DMS 273 treated with DMSO at 0.1 percent for 48 hours (cell line): ENCODE measurements at places on chromosomes 4 and X.

GRCh38 chr4:5678977-5679376 is 29.4 kb downstream of the EVC2 start:
- no peak for DNase-seq

DNA sequence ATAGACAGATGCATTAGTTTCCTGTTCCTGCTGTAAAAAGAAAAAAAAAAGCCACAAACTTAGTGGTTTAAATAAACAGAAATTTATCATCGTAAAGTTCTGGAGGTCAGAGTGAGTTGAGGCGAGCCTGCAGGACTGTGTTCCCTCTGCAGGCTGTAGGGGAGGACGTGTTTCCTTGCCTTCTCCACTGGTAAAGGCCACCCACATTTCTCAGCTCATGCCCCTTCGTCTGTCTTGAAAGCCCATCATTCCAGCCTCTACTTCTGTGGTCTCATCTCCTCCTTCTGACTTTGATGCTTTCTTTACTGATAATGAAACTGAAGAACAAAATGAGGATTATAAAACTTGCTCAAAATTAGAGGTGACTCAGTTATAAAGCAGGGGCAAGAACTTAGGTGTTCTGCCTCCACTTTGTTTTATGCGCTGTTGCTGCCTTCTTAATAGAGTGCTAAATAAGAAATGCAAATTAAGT is 143.0 kb downstream of the STIM2 start:
- DNase-seq: no peak

- DNase-seq: no peak
Observed at GRCh38 chrX:57451426-57452020, 140.3 kb upstream of the ZXDB start.

DNA sequence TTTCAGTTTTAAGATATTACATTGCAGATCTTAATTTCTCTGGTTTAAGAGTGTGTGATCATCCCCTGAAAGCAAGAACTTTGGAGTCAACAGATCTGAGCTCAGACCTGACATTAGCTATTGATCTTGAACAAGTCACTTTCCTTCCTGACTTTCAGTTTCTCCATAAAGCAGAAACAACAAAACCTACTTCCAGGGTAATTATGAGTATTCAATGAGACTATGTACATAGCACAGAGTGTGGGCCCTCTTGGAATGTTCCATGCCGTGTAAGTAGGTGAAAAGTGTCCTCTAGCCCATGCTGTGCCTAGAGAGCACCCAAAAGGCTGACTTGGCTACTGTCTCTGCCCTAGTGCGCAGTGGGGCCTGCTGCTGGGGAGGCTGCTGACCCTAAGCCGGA is 188.0 kb upstream of the RPL34 start:
- DNase-seq: no peak

DNA sequence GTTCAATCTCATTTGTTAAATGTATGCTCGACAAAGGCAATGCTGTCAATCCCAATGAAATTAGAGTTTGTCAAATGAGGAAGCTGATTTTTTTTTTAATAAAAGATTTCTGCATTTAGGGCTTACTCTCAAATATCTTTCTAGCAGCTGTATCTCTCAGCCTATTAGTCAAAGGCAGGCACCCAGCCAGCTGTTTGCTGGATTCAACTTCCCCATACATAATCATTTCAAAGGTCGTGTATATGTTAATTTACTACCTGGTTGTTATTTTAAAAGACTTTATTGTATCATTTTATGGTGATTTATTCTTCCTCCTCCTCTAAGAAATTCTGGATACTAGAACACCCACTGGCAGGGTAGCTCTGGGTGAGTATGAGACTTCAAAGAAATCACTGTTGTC is 27.1 kb downstream of the RAI2 start:
- no peak for DNase-seq

DNA sequence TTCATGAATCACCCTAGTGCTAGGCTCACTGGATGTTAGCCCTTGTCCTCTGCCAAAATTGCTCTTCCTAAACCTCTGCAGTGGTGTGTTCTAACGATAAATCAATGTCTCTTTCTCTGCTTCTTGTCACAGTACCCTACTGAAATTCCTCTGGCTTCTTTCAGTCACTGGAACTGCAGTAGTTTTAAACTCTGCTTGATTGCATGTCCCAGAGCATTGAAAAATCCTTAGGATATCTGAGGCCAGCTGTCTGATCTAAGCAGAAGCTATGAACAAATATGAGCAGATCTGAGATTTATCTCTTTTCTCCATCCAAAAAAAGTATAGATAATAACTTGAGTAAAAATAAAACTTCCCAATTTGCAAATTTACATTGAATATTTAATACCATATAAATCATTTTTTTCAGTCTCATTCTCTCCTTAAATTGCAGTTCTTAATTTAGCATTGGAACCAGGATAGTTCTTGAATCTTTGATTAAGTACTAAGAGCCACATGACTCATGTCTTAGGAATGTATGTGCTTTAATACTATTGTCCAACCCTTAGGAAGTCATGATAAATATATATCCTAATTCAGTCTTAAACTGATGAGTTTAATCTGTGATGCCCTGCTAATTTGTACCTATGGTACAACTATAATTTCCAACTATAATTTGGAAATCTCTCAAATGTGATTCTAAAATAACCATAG is 169.7 kb downstream of the PDHA2 start:
- DNase-seq: no peak

GRCh38 chr4:146095091-146095690 is 80.3 kb upstream of the LSM6 start:
- no peak for DNase-seq

GRCh38 chrX:68571292-68571609 is 72.4 kb downstream of the YIPF6 start:
- DNase-seq: no peak

DNA sequence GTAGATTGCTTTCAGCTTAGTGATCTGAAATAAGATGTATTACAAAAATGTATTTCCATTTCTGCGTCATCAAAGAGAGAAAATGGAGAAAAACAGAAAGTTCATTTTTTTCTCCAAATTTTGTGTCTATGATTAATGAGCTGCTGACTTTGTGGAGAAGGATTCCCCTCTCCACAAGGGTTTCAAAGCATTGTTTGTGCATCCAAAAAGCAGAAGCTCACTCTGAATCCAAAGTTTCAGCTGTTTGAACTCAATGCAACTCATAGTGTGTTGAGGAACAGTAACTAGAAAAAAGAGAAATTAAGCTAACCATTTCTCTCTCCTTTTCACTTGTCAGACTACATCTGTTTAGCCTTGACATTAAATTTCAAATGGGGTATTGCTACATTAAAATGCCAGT is 62.9 kb upstream of the SLC7A11 start:
- DNase-seq: no peak

DNA sequence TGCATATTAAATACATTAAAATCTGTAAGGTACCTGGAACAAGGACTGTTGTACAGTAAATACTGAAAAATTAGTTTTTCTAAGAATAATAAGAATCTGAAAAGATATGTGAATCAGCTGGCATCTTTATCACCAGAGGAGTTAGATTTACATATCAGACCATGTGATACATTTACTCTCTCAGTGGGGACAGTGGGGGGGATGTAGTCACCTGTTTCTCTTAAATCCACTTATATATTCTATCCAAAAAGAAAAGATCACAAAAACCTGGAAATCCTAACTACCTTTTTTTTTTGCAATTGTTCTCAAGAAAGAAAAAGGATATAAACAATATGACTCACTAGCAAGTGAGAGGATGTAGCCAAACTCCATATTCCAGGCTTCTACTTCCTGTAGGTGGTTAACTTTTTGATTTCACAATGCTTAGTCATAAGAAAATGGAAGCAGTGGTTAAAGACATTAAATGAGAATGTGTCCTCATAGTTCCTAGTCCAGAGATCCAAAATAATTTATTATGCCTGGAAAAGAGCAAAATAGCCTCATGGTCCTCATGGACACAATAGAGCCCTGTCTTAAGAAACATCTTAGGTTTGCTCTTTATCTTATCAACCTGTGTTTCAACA is 22.5 kb upstream of the MYOZ2 start:
- no peak for DNase-seq

GRCh38 chrX:70254909-70255308 is 5.1 kb downstream of the P2RY4 start:
- no peak for DNase-seq

DNA sequence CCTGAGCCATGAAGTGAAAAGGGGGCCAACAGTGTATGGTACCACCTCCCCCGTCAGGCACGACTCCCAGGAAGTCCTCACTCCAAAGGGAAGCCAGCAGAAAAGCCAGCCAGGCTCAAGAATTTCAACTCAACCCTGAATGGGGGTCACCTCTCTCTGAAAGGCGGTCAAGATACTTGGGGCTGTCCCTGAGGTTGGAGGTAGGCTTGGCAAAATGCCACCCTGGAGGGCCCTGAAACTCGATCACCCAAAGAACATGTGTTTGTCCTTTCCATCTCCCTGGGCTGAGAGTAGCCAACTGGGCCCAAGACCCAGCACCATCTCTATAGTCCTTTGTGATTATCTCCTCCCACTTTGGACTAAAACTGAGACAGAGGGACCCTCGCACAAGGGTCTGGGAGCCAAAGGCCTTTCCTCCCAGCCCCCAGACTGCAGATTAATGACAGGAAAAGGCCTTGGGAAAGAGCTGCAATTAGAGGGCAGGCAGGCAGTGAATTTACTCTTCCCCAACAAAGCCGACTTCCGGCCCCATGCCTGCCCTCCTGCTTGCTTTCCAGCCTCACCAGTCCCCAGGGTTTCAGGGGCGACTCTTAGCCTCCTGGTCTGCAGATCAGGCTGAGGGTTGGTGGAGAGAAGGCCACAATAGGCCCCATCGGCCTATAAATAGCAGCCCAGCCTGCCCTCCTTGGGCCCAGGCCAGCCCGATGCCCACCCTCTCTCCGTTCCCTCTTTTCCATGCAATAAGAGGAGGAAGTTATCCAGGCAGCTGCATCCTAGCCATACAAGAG is 5.6 kb downstream of the SASH3 start:
- no peak for DNase-seq

DNA sequence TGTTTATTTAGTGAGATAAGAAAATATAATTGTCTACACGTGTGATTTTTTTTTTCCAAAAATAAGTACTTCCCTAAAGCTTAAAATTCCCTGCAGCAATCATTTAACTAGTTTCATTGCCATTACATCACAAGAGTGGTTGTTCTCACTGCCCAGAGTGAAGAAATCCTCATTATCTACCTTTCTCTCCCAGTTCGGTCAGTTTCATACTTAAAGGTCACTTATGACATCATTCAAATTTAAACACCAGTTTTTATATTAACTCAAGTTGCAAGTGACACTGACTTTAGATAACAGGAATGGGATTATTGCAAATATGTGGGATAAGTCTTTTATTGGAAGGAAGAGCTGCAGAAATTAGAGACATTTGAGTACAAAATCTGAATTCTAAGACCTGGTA is 1699.8 kb upstream of the IGFBP7 start:
- DNase-seq: no peak

DNA sequence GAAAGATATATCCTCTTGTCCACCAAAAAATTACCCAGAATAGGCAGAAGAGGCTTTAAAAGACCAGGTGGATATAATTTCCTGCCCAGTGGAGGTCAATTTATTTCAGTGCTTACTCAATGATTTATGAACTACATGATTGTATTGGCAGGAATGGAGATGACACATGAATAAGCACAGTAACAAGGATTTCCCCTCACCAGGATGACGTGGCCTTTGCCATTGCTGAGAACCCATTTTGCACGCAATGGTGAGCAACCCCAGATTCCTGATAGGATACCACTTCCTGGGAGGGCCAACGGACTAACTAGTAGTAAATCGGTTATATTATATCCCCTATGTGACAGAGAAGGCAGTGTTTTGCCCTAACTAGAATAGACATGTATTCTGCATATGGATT is 11.6 kb upstream of the TTC29 start:
- no peak for DNase-seq

- DNase-seq: no peak
Observed at GRCh38 chr4:89640620-89641366, 196.2 kb downstream of the SNCA start.

DNA sequence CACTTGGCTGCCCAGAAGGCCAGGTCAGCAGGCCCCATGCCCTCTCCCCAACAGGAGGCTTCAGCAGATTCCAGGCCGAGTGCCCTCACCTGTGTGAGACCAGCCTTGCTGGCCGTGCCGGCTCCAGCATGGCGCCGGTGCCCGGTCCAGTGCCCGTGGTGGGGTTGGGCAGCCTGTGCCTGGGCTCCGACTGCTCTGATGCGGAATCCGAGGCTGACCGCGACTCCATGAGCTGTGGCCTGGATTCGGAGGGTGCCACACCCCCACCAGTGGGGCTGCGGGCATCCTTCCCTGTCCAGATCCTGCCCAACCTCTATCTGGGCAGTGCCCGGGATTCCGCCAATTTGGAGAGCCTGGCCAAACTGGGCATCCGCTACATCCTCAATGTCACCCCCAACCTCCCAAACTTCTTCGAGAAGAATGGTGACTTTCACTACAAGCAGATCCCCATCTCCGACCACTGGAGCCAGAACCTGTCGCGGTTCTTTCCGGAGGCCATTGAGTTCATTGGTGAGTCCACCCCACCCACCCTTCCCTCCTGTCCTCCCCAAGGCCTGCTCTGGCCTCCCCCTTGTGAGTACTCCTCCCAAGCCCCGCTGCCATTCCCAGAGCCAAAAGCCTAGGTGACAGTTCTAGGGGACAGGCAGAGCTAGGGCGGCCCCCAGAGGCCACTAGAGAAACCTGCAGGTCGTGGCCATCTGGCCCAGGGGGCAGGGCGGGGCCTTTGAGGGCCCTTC is 2.3 kb downstream of the DUSP9 start:
- no peak for DNase-seq

DNA sequence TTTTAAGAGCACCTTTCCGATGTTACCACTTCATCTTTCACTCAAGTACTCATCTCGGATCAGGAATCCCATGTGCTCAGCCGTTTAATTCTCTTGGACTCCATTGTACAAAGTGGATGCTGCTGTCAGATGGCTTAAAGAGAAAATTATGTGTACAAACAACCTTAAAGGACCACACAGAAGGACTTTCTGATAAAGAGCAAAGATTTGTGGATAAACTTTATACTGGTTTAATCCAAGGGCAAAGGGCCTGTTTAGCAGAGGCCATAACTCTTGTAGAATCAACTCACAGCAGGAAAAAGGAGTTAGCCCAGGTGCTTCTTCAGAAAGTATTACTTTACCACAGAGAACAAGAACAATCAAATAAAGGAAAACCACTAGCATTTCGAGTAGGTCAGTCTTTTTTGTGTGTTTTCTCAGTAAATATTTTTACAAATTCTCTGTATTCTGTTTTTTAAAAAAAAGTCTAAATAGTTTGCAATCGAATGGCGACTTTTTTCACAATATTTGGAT is 20.1 kb downstream of the MMAA start:
- no peak for DNase-seq

DNA sequence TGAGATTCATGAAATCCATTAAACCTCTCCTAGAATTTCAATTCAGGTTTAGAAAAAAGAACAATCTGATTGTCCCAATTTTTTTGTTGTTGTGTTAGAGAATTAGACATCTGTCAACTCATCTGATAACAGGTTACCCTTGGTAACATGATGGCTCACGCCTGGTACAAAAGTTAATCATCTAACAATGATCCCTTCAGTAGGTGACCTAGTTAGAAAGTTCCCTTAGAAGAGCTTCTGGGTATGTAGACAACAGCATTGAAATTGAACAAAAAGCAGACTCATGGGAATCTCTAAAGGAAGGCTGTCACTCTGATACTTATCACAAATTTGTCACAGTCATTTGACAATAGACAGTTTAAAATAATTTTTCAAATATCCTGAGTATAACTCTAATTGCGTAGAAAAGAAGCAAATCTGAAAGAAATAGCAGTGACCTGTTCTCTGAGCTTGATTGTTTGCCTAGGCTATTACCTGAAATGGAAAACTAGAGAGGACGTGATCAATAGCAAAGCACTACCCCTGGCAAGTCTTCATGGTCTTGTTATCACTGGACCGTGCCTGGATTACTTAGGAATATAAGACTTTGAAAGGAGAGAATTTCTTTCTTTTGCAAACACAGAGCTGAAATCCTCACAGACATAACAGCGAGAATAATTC is 880.4 kb upstream of the AGA start:
- no peak for DNase-seq
